ENCODE measurements at places on chromosomes 5 and 9.

- no peak for DNase-seq
These were observed 1819.8 kb upstream of the C9orf72 start for GRCh38 chr9:29393064-29393463.

DNA sequence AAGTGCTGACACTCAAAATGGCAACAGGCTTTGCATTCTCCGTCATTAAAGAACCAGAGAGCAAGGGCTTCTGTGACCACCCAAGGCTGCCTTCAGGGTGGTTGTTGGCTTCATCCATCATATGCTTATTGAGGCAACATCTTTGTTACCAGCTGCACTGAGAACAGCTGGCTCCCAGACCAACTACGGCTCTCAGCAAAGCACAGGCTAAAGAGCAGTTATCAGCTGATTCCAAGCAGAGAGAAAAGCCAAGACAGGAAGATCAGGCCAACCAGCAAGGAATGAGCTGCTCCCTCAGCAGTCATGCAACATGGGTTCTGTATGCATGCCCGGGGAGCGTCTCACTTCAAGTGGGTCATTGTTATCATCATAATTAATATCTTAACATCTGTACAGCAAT is 358.9 kb downstream of the ACTL7B start:
- no peak for DNase-seq

DNA sequence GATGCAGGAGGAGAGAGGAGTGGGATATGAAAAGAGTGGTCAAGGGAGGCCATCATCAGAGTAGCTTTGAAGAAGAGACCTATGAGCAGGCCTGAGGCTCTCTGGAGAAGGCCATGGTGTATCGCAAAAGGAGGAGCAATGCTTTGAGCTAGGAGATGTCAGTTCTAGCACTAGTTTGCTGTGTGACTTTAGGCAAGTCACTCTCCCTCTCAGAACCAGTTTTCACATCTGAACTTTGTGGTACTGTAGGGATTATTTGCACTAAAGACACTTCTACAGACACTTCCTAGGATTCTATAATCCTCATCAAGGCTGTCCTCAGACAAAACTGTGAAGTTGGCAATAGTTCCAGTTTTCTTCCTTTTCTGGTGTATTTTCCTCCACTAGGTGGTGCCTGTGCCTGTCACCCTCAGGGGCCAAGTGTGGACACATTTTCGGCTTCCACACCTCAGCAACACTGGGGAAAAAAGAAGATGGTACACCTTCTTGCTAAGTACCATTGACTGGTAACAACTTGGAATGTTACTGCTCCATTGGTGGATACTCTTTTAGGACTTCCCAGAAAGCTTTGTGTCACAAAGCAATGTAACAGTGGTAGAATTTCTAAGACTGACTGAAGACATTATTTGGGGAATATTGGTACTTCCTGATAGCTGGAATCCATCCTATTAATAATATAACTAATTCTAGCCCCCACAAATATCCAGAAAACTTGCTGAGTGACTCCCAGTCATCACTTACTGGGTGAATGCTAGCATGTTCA is 9.9 kb downstream of the PAPPA start:
- DNase-seq = no peak

DNA sequence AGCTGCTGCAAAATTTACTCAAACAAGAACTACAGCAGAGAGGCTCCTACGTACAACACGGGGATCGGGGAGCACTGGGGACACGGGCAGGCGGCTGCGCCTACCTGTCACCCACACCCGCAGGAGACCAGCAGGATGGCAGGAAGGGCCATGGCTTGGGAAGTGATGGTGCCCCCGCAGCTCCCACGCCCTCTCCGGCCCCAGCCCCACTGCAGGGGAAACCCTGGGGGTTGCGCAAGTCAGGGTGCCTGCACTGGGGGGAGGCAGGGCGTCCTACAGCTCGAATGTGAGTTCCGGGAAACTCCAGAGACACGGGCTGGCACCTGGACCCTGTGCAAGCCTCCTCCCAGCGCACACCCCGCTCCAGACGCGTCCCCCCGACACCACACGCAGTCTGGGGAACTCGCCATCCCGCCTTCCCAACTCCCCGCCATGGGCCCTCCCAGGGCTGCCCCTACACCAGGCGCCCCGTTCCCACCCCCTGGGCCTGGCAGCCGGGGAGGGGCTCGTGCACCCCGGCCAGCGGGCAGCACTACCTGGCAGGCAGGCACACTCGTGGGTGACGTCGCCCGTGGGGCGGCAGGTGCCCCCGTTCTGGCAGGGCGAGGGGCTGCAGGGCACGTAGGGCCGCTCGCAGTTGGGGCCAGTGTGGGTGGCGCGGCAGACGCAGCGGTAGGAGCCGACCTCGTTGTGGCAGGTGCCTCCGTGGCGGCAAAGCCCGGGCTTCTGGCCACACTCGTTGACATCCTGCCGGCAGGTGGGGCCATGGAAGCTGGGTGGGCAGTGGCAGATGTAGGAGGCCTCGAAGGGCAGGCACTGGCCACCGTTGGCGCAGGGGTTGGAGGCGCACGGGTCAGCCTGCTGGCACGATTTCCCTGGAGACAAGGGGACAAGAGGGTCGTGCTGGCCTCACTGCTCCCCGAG is 23.3 kb downstream of the NOTCH1 start:
- DNase-seq = no peak

DNA sequence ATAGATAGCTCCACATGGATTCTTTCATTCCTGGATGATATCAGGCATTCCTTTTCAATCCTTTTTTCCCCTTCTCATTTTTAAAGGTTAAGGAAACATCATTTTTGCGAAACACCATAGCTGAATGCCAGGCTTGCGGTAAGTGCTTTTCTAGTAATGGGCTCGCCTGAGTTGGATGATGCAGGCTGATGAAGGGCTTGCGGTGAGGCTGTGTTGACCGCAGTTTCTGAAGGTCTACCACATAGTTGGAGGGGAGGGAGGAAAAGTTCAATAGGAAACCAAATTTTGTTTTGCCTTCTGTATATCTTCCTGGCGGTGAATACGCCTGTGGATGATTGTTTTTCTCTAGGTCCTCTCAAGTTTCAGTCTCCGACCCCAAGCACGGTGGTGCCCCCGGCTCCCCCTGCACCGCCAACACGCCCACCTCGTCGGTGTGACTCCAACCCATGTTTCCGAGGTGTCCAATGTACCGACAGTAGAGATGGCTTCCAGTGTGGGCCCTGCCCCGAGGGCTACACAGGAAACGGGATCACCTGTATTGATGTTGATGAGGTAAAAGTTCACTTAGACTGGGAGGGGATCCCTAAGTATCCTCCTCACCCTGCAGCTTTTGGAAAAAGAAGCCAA is 24.3 kb downstream of the THBS4 start:
- no peak for DNase-seq

DNA sequence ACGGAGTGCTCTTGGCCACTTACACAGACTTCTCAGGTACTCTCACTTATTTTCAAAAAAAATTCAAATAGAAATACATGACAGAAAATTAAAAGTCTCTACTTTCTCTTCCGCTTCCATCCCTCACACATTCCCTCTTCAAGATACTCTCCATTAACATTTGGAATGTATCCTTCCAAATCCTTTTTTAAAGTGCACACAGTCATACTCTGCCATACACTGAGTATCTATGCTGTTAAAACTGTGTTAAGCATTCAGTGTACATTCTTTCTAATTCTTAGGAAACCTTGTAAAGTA is 15.5 kb downstream of the GOLPH3 start:
- DNase-seq = no peak

- no peak for DNase-seq
These were observed 5.7 kb upstream of the TRAF1 start for GRCh38 chr9:120932086-120932823.

DNA sequence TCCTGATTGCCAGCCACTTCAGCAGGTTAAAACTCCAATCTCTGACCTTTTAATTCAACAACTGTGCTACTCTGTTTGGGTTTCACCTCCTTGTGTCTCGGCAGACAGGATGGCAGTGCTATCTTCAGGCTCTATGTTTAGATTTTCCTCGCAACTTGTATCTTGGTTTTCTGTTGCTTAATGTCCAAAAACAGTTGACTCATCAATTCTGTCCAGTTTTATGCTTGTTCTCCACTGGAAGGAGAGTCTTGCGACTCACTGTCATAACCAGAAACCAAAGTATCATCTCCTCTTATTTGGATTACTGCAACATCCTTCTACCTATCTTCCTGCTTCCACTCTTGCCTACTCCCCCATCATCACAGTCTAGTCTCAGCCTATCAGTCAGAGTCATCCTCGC is 130.9 kb upstream of the ADAMTS16 start:
- DNase-seq = no peak
